ENCODE measurements at places on chromosomes 2 and 18.

GRCh38 chr2:117786520-117786919, 28.0 kb upstream of the DDX18 start:
- no peak for DNase-seq

GRCh38 chr2:107018366-107018765, 132.4 kb upstream of the ST6GAL2 start:
- no peak for DNase-seq

DNA sequence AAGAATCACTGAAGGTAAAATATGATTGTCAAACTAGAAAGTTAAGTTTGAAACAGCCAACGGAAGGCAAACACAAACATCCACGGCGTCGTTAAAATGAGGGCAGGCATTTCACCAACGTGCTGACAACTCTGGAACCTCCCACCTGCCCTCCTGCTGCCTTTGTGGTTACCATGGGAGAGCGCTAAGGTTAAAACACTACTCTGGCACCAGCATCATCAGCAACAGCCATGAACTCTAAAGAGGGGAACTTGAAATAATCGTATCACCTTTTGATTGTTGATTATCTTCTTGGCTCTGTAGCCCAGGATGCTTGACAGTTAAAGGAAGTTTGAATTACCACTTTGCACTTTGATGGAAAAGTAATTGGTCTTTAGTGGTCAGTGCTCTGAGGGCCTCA, 34.7 kb downstream of the CYB5A start:
- DNase-seq = no peak

- DNase-seq = no peak
Measured at GRCh38 chr18:6022845-6023244, 127.5 kb upstream of the TMEM200C start.

- no peak for DNase-seq
Measured at GRCh38 chr2:235358981-235359471, 134.8 kb upstream of the AGAP1 start.

- no peak for DNase-seq
Measured at GRCh38 chr2:232891621-232892071, 21.6 kb downstream of the SNORC start.

DNA sequence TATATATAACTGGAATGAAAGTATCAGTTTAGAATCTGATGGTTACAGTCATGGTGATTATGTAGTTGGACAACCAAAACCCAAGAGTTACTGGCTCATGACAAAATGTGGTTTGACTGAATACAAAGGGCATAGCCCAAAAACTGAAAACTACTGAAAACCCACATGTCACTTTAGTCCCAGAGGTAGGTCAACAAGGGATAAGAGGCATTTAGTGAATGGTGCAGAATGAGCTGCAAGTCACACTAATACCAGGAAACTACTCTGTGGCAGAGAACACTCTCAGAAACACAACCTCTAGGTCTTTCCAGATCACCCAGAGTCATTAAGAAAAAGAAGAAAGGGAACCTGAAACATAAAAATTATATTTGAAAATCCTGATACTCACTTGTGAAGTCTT, 154.5 kb downstream of the AGPS start:
- no peak for DNase-seq

DNA sequence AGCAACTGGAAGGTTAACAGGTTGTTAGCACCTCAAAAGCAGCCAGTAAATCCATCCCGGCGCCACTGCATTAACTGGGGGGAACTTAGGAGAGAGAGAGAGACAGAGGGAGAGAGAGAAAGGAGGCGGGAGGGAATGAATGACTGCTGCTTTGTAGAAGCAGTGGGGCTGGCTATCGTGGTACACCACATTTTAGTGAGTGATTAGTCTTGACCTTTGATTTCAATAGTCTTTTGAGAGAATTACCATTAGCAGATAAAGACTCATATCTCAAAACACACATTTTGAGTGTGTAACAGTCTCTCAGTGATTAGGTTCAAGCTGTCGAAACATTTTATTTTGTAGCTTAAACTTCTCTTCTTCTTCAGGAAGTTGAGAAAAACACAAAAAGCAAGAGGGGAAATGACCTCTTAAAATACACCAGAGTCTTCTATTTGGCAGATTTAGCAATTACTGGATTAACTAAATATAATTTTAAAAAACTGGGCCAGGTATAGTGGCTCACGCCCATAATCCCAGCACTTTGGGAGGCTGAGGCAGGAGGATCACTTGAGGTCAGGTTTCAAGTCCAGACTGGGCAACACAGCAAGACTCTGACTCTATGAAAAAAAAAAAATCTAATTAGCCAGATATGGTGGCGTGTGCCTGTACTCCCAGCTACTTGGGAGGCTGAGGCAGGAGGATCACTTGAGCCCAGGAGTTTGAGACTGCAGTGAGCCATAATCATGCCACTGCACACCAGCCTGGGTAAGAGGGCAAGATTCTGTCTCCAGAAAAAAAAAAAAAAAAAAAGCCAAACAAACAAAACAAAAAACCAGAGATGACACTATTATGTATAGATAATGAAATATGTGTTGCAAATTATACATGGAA, 22.0 kb upstream of the PNO1 start:
- no peak for DNase-seq

GRCh38 chr2:98664323-98664722, 55.9 kb downstream of the UNC50 start:
- DNase-seq = peak; percentile 28

GRCh38 chr2:66125951-66126350, 309.0 kb upstream of the MEIS1 start:
- no peak for DNase-seq

DNA sequence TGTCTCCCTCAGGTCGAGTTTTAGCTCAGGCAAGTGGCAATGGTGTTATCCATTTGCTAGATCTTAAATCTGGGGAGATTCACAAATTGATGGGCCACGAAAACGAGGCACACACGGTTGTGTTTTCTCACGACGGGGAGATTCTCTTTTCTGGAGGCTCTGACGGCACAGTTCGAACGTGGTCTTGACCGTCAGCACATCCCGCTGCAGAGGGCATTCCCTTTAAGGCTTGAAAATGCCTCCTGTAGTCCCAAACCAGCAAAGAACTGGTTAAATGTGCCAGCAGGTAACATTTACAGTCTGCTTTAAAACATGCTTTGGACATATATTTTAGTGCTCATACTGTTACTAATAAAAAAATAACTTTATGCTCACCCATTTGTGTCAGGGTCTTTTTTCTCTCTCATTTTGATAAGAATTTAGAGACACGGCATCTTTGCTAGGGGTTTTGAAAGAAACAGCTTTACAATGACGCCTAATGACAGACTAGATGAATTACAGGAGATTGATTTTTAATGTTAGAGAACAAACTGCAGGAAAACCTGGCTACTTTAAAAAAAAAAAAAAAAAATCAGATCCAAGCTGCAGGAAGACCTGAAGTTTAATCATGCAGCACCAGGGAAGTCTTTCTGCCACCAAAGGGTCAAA, 602 bp upstream of the VWC2L start:
- DNase-seq = no peak

DNA sequence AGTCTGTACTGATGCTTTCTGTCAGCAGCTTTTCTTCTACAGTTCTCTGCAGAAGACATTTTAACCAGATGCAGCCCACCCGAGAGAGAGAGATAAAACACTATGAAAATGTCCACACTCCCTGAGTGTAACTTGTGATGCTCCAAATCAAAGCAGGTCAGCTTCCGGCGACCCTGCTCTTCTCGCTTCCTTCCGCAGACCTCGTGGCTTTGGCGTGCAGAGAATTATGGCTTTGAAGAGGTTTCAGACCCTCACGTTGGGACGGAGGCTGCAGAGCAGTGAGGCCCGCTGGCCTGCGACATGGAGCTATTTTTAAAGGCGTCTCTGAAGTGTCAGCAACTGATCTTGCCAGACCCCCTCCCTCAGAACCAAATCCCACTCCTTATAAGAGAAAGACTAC, 41.8 kb downstream of the TMEM163 start:
- no peak for DNase-seq

DNA sequence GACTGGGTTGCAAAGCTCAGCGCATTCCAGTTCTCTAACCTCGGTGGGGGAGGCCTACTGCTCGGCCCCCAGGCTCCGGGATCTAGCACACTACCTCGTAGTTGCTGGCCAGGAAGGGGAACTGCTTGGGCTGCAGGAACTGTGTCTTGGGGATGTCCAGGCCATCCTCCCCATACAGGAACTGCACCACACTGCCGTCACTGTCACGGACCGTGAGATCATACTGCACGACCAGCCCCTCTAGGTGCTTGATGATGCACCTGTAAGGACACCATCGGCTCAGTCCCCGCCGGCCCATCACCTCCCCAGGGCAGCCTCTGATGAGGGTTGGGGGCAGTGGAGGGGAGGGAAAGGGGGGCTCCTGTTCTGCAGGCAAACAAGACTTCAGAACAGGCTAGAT, 61.6 kb downstream of the POLR1A start:
- DNase-seq = no peak

DNA sequence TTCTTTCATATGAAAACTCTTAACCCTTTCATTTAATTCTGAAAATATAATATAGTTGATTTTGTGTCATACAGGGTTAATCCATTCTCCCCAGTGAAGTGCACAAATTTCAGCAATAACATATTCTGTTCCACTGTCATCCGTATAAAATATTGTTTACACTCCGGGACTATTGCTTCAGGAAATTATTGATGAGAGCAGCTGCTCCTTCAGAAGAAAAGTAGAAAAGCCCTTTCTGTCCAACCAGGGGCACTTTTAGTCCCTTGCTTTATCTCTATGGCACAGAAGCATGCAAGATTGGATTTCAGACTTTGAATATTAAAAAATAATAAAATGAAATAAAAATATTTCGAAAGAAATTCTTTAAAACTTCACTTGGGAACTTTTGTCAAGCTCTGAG, 535.7 kb upstream of the SLC39A10 start:
- no peak for DNase-seq

- DNase-seq = no peak
Measured at GRCh38 chr2:42893047-42893758, 100.8 kb upstream of the HAAO start.

DNA sequence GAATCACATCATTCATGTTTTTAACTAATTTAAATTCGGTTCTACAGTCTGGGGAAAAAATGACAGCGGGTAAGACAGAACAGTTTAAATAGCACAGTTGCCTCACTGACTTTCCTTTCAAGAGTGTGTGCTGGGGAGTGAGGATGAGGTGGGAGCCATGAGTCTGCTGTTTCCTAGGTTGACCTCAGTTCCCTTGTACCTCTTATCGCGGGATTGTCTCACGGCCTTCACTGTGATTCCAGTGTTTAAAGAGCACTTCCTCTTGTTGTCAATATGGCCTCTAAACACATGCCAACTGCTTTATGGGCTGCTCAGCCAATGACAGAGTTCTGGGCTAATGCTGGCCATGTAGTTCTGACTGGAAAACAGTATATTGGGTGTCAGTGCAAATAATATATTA, 41.6 kb upstream of the ALMS1 start:
- DNase-seq = no peak

GRCh38 chr2:146246002-146246735, 1598.7 kb upstream of the ACVR2A start:
- DNase-seq = no peak

- no peak for DNase-seq
Measured at GRCh38 chr2:157443795-157444640, at the start of gene CYTIP. Gene CYTIP, minus strand, starts transcription at chr2:157444089. Its CDS starts 69 bp downstream, at chr2:157444020.

GRCh38 chr2:215084080-215084479, 54.3 kb downstream of the ABCA12 start:
- no peak for DNase-seq

- DNase-seq = no peak
Measured at GRCh38 chr18:45049578-45050319, 369.1 kb downstream of the SETBP1 start.

- no peak for DNase-seq
Measured at GRCh38 chr2:202043475-202043874, 9.8 kb downstream of the FZD7 start.

- no peak for DNase-seq
Measured at GRCh38 chr2:230664128-230664527, 48.5 kb upstream of the CAB39 start.

GRCh38 chr2:64426183-64426952, 27.6 kb upstream of the LGALSL start:
- no peak for DNase-seq

- DNase-seq = no peak
Measured at GRCh38 chr2:128523457-128523856, 204.8 kb upstream of the HS6ST1 start.

- DNase-seq = no peak
Measured at GRCh38 chr2:120875431-120875830, 139.8 kb downstream of the GLI2 start.

DNA sequence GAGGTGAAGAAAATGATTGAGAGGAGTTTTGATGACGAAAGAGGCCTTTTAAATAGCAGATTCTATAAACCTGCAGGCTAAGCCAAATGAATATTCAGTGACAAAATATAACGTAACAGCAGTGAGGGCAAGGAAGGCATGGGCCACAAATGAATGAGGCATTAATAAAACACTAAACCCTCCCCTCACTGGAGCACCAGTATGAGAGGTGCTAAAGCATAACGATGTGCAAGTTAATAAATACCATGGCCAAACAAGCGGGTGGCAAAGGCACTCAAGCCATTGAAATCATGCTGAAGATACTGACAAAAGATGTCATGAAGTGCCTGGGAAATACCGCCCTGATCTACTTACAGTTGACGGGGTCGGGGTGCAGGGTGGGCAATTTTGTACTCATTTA, 30.2 kb upstream of the LONRF2 start:
- no peak for DNase-seq

DNA sequence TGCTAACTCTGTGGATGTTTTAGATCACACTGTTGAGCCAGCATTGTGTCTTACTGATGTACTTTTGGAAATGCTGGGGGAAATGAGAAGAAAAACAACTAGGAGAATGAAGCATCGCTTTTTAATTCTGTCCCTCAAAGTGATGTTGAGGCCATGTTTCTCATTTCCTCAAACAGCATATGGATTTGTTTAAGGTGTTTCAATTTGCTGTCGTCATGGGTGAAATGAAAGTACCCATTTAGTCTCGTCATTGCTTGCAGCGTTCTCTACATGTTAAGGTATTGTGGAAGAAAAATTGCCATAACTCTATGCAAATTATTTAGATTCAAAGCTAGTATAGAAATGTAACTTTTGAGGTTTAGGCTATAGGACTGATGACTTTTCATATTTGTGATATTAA, 151.3 kb downstream of the KCTD1 start:
- no peak for DNase-seq

GRCh38 chr2:74507926-74508520, 528 bp upstream of the PCGF1 start:
- DNase-seq = no peak

- DNase-seq = no peak
Measured at GRCh38 chr18:74402806-74403433, 54.2 kb downstream of the DIPK1C start.

- DNase-seq = no peak
Measured at GRCh38 chr2:88053296-88053695, 2.3 kb downstream of the KRCC1 start.

GRCh38 chr18:61080954-61081528, 252.2 kb upstream of the CDH20 start:
- DNase-seq = no peak

DNA sequence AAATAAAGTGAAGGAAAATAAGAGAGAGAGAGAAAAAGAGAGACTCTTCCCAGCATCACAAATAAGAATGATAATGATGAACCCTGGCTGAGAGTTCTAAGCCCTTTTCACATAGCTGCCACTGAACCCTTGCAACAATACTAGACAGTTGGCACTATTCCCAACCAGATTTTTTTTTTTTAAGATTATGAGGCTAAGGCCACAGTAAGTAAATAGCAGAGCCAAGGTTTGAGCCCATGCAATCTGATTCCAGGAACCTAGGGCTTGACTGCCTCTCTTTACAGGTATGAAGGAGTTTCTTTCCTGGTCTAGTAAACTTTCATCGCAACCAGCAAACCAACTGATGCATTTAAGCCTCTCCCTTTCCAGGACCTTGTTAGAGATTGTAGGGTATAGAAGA, 424.6 kb downstream of the NCKAP5 start:
- DNase-seq = no peak

- DNase-seq = no peak
Measured at GRCh38 chr2:233791151-233791882, 13.2 kb downstream of the MROH2A start.

All from activated gamma-delta T cell treated with anti-CD3 and anti-CD28 coated beads, Interleukin-2, amount 50 U/mL, for 16 hours (primary cell).